ENCODE measurements at places on chromosomes 11 and 22.
A peak's percentile ranks its signal among the peaks of the same experiment; 100 is the strongest.

DNA sequence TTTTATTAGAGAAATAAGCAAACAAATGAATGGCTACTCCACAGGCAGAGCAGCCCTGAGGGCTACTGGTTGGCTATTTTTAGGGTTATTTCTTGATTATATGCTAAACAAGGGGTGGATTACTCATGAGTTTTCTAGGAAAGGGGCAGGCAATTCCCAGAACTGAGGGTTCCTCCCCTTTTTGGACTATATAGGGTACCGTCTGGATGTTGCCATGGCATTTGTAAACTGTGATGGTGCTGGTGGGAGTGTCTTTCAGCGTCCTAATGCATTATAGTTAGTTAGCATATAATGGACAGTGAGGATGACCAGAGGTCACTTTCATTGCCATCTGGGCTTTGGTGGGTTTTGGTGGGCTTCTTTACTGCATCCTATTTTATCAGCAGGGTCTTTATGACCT is 19.2 kb downstream of the SLC22A6 start:
- DNase-seq = no peak

DNA sequence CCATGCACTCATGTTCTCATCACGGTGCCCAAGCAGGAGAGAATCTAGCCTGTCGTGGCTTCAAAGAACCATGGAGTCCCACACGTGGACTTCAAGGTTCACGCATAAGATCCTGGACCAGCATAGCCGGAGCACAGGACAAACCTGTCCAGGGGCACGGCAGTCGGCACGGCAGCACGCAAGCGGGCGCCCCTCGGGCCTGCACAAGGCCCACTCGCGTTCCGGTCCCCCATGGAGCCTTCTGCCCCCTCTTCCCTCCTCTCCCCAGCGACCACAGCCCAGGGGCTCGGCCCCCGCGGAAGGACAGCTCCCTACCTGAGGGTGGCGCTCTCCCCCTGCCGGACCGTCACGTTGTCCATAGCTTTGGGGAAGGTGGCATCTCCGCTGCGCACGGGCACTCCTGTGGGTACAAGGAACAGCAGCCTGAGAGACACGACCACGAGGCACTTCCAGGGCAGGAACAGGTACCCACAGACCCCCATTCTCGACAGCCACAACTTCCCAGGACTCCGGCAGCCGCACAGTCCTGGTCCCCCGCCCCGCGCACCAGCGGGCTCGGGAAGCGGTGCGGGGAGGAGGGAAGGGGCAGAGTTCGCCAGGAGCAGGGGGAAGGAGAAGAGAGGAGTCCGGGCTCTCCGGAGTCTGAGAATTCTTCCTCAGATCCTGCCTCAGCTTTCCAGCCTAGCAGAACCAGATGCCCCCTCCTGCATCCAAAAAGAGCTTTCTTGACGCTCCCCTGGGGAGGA is 589.5 kb downstream of the OPCML start:
- DNase-seq = no peak

GRCh38 chr11:61980783-61981541 is 13.5 kb upstream of the FTH1 start:
- DNase-seq = no peak

DNA sequence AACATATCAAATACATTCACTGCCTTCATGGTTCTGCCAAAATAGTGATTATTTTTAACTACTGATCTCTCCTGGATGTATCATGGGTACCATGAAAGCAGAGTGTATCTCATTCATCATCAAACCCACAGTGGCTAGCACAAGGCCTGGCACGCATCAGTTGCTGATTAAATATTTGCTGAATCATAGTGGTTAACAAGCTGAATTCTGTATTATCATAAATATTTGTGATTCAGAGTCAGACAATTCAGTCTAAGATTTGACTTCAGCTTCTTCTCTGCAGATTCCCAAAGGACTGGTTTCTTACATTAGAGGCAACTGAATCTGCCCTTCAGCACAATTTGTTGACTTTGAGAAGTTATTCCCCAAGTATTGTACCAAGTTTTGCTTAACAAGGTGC is 715.8 kb upstream of the LRRC4C start:
- no peak for DNase-seq

GRCh38 chr11:41861838-41862237 is 402.4 kb upstream of the LRRC4C start:
- no peak for DNase-seq

- DNase-seq = no peak
These were observed 29.9 kb upstream of the LRRC32 start for GRCh38 chr11:76700177-76701100.

DNA sequence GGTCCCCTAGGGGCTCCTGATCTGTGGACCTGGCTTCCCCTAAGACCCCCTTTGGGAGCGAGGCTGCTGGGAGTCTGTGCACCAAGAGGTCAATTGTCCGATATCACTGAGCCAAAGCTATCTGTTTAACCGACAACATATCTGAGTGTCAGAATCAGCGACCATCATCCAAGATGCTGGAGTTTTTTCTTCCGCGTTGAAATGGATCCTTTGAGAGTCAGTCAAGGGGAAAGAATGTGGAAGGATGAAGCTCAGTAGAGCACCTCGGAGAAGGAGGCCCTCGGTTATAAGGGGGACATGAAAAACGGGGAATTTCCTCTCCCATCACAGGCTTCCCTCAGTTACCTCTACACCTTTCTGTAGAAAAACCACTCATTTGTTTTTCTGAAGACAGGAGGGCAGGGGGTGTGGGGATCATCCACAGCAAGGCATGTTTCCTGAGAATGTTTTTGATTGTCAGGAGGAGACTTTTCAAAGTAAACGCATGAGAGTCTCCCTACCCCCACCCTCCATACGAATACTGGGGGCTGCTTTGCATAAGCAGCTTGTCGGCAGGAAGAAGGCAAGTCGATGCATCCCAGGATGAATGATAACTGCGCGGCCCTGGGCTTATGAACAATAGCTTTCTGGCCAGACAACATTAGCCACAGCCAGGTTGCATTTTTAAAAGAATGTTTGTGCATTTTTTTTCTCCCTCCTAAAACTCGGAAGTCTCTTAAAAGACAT is 37.7 kb upstream of the CCND1 start:
- DNase-seq = no peak

- DNase-seq = peak; percentile 73
These were observed 35.1 kb downstream of the MMP7 start for GRCh38 chr11:102495161-102496042.

DNA sequence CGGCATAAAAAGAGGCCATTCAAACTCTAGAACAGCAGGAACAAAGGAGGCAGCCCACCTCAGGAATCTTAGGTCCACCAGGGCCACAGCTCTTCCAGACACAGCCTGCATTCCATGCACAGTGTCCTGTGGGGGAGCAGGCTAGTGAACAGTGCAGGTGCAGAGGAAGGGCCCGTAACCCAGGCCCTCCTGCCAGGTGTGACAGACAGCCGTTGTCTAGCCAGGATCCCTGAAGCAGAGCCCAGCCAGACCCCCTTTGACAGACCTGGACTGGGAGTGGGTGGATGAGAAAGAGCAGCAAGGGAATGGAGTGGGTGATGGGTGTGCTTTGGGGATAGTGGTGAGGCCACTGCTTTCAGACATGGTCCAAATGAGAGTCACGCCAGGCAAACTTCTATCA is 1.2 kb upstream of the ZPR1 start:
- no peak for DNase-seq
